ENCODE measurements at places on chromosomes 3 and 15.

- DNase-seq = no peak
These were observed 9.6 kb downstream of the MAN2A2 start for GRCh38 chr15:90912770-90913075.

DNA sequence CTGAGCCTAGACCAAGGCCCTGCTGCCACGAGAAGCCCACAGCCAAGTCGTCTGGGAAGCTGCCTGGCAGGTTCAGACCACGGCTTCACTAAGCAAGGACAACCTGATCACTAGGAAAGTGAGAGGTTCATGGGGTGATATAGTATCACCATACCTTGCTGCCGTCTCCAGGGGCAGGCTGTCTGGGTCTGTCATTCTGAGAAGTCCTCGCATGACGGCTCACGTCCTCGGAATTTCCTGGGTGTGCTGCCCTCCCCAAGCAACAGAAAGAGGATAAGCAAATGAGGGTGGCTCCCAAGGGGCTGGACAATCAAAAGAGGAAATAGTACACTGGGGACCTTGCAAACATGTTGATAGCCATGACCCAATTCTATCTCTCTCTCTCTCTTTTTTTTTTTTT lies 207.4 kb upstream of the IGF1R start:
- DNase-seq = no peak

- DNase-seq = no peak
These were observed 21.7 kb downstream of the MELTF start for GRCh38 chr3:197007953-197008352.

GRCh38 chr3:23964537-23965235 lies 19.6 kb downstream of the NR1D2 start:
- no peak for DNase-seq

DNA sequence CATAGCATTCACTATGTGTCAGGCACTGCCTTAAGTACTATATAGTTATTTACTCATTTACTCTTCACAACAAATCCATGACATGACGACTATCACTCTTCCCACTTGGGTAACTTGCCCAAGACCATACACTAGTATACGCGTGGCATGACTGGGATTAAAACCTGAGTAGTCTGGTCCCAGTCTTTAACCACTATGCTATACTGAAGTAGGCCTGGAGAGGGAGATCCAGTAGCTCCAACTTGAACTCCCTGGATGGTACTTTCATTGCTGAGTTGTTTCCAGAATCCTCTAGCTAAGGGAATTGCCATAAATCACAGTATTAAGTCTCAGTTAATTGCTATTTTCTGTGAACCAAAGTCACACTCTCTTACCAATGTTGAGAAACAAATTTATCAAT lies 116.2 kb upstream of the LSAMP start:
- no peak for DNase-seq

- no peak for DNase-seq
These were observed 6.4 kb downstream of the OPA1 start for GRCh38 chr3:193599393-193599792.

DNA sequence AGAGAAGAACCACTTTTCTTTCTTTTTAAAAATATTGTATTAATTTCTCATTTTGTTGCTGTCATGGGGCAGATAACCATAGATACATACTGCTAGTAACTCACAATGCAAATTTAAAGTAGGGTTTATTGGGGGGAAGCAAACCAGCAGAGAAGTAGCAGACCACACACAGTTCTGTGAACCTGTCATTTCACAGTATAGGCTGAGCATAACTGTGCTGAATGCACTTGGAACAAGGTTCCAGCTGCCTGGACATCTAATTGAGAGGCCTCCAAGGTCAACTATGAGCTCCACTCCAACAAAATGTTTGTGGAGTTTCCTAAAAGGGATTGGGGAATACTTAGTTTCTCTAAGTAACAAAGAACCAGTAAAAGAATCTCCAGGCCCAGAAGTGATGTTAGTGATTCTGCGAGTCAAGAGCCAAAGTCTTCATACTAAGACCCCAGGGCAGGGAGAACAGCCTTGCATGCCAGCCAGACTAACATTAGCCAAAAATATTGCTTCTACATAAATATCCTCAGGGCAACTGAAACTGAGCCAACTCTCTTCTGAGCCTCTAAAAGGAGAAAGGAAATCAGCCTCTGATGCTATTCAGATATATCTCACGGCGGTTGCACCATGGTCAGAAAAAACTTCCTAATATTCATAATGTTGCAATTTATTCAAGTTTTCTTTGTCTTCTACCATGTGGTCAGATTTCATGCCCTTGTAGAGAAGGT lies 856.4 kb upstream of the ALCAM start:
- DNase-seq = no peak

GRCh38 chr15:77622209-77622933 lies 10.3 kb downstream of the LINGO1 start:
- DNase-seq = no peak

- no peak for DNase-seq
These were observed 95.2 kb upstream of the SKOR1 start for GRCh38 chr15:67730135-67730534.

Measured in stimulated activated CD4-positive, alpha-beta T cell treated with anti-CD3 and anti-CD28 coated beads, TNF-alpha, amount 100 ng/mL, for 24 hours (primary cell).